Glomerular endothelial cell (primary cell): ENCODE measurements at places on chromosomes 2 and 18. TPM values are rescaled to one million over a fixed set of nuclear protein-coding genes. Genes with fewer than 3 reads are reported as not detected.
A peak's percentile ranks its signal among the peaks of the same experiment; 100 is the strongest.

Gene NLRC4
- not detected in 2 replicates for total RNA-seq

Gene MOCOS
- 1.3 and 1.8 TPM in 2 replicates for total RNA-seq

Gene FAM98A
- total RNA-seq, result 46.6 and 122 TPM in 2 replicates

Gene KCNG2
- total RNA-seq, result not detected in 2 replicates

Gene POTEJ
- not detected in 2 replicates for total RNA-seq

Gene ASXL3
- total RNA-seq, result 0.19 and 0.47 TPM in 2 replicates

Gene TMEM37
- 2.2 and 5.5 TPM in 2 replicates for total RNA-seq

Gene C2orf80
- not detected in 2 replicates for total RNA-seq

Gene SESTD1
- total RNA-seq, result 15.1 and 22.1 TPM in 2 replicates

Gene FEV
- total RNA-seq, result not detected in 2 replicates

DNA sequence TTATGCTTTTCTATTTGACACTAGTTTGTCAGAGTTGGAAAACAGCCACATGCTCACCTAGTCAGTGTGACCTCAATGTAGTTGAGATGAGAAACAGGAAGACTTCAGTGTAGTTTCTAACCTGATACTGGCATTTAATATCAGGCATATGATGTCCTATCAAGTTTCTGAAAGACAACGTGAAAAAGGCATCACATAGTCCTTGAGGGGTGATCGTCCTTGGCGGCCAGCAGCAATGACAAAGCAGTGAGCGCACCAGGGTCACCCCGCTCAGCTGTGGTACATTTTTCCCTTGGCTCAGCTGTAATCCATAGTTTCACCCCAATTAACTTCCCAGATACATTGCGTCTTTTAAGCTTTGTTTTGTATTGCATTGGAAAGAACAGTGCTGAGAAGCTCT, 4.3 kb downstream of the HSPE1 start:
- no peak for DNase-seq

- no peak for DNase-seq
These were observed 23.9 kb upstream of the KCMF1 start for GRCh38 chr2:84947010-84947593.

- peak; percentile 81 for DNase-seq
These were observed 34.9 kb downstream of the C18orf54 start for GRCh38 chr18:54392543-54393023.

DNA sequence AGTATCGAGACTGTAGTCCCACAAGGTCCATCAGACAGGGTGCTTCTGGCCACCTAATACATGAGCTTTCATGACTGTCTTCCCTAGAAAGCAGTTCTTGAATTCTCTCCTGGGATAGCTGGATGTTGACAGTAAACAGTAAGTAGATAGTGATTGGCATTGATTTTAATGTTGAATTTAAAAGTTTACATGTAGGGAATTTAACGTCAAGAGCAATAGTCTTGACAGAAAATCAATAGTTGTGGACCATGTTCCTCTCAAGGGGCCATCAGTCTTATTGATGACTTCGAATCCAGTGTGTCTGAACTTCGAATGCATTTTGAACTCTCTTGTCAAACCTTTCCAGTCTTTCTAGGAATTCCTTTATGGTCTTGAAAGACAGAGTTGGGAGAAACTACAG, 63.9 kb downstream of the ITGB1BP1 start:
- DNase-seq, result no peak

DNA sequence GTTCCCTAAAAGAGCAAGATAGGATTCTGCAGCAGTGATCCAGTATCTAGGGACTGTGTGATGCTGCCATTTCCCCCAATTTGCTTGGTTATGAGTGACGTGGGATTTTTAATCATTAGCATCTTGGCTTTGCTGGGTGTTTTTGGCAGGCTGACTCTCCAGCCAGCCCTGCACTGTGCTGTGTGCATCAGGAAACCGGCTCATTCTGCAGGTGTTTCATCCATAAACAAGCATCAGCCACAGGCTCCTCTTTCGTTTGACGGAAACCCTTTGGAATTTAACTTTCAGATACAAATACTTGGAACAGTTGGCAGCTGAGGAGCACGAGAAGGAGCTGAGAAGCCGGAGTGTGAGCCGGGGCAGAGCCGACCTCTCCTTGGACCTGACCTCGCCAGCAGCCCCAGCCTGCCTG, 135.9 kb downstream of the TPGS2 start:
- DNase-seq, result no peak

GRCh38 chr2:224689539-224689938, 26.6 kb downstream of the CCDC195 start:
- DNase-seq, result no peak

DNA sequence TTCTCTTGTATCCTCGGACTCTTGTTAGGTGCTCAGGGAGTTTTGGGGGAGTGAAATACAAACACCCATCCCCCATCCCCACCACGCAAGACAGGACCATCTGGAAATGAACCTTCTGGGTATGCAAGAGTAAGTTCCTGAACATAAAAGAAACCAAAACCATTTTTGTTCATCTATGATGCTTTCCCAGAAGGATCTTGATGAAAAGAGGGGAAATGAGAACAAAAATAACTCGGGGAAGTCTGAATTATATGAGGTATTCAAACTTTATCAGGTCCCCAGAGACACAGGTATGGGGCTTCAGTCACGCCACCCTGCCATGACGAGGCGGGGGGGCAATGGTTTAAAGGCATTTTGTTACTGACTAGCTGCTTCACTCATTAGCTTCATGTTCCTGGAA, 68.6 kb upstream of the DNMT3A start:
- DNase-seq, result no peak

GRCh38 chr2:567865-568638, 109.2 kb downstream of the TMEM18 start:
- DNase-seq, result no peak

DNA sequence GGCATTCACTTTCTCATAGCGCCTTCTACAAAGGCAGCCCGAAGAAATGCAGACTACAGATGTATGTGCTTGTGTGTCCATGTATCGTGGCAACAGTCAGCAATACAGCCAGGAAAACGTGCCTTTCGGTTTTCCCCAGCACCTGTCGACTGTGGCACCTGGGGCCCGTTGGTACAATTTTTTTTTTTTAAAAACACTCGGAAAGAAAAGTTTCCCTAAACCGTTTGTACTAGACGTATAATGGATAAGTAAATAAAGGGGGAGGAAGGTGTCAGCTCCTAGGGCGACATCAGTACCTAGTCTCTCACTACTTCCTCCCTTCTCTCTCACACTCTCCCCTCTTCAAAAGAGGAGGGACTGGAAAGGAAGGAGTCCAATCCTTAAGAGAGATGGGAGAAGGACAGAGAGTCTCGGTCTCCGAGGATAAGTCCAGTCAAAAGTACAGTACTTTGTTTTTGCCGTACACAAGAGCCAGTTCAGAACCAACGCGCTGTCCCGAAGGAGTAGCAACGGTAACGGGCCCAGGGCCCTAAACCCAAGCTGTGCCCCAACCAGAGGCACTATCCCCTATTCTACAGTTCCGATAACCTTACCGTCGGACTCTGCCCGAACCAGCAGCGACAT, 759 bp downstream of the PPP4R3B start:
- no peak for DNase-seq

DNA sequence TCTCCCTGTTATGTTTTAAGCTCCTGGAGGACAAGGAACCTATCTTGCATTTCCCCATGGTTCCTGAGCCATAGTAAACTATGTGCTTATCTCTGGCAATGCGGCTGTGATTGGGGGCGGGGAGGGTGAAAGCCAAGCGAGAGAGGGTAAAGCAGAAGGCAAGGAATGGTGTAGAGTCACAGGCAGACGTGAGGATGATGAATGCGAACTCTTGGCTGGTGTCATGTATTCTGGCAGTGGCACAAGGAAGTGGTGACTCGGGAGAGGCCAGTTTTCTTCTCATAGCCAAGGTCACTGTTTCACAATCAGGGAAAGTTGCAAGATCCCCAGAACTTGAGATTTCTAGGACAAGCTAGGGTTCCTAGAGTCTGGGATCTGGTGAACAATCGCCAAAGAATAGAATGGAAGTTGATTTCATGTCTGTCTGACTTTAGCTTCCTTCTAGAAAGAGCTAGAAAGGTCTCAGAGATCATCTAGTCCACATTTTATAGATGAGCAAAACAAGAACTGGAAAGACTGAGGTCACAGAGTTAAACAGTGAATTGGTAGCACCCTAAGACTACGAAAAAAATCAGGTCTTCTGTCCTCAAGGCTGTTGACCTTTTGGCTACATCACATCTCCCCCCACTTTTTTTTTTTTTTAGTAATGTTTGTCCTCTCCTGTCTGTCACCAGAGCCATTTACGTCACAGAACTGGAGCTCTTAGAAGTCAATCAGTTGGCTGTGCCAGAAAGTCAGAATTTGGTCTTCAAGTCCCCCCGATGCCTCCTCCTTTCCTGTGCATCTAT, 137.0 kb downstream of the BCL11A start:
- no peak for DNase-seq

- DNase-seq, result no peak
These were observed 2.8 kb downstream of the KYNU start for GRCh38 chr2:142880279-142880678.

DNA sequence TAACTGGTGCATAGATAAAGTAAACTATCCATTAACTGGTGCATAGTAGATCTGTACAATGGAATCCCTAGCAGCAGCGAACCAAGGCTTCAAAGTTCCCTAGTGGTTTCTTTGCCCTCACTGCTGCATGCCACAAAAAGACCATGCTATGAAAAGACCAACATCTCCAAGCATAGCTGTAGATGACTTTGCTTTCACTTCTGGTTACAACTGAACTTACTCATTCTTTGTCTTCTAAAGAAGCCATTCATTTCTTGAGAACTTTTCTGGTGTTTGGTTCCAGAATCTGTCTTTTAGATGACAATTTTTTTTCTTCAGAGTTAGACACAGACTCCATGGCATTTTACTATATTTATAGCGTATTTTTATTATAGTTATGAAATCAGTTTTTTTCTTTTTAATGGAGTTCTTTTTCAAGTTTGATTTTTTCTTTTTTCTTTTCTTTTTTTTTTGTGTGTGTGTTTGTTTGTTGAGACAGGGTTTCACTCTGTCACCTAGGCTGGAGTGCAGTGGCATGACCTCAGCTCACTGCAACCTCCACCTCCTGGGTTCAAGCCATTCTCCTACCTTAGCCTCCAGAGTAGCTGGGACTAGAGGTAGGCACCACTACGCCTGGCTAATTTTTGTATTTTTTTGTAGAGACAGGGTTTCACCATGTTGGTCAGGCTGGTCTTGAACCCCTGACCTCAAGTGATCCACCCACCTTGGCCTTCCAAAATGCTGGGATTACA, 63.6 kb downstream of the SLC35F5 start:
- DNase-seq, result no peak

DNA sequence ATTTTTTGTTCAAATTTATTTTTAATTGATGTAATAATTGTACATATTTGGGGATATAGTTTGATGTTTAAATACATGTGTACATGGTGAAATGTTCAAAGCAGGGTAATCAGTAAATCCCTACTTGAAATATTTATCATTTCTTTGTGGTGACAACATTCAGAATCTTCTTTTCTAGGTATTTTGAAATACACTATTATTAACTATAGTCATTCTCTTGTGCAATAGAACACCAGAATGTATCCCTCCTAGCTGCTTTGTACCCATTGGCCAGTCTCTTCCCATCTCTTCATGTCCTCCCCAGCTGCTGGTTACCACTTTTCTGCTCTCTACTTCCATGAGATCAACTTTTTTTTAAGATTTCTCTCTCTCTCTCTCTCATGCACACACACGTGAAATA, 126.5 kb downstream of the ZNF407 start:
- no peak for DNase-seq

DNA sequence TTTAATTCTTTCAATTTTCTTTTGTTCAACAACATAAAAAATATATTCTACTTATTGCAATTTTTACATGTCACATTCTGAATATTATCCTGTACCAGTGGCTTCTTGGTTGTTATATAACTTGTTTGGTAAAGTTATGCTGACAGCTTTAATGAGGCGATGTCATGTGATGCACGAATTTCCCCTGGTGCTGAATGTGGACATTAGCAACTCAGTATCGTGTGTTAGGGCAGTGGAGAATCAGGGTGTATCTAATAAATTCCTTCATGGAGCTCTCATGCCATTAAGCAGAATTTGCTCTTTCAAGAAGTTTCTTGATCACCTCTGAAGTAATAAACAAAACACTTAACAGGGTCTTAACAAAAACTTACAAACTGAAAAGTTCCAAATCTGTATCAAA, 99.6 kb upstream of the DNMT3A start:
- DNase-seq, result no peak

GRCh38 chr2:216404010-216404618, 8.2 kb upstream of the SMARCAL1 start:
- no peak for DNase-seq

DNA sequence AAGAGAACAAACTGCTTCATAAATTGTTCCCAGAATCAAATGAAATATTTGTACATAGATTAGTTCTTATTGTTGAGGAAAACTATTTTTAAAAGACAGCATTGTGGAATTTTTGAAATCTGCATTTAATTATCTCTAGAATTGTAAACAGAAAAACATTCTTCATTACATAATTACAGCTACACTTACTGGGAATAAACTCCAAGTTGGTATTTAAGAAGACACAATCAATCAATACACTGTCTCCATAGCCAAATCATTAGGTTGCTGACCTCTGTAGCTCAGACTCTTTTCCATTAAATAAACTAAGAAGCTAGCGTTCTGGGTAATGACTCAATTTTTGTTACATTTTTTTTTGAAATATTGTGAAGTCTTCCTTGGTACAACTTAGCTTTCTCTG, 70.2 kb upstream of the PIEZO2 start:
- no peak for DNase-seq

- no peak for DNase-seq
These were observed 14.6 kb downstream of the NBAS start for GRCh38 chr2:15546297-15547098.

GRCh38 chr2:65749545-65749944, 317.1 kb upstream of the SPRED2 start:
- DNase-seq, result no peak

- DNase-seq, result no peak
These were observed 251.6 kb downstream of the BCL2 start for GRCh38 chr18:63067939-63068338.

DNA sequence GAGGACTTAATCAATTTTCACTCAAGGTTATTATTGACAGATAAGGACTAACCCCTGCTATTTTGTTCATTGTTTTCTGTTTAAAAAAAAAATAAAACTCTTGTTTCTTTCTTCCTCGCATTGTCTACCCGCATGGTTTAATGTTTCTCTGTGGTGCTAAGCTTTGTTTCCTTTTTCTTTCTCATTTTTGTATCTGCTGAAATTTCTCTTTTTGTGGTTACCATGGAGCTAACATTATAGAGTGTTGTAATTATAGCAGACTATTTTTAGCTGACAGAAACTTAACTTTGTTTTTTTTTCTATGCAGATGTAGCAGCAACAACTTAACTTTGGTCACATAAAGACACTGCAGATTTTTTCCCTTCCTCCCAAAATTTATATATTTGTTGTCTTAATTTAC, 43.1 kb upstream of the CHN1 start:
- no peak for DNase-seq

GRCh38 chr2:155310589-155310988, 612.1 kb downstream of the KCNJ3 start:
- DNase-seq, result peak; percentile 3

DNA sequence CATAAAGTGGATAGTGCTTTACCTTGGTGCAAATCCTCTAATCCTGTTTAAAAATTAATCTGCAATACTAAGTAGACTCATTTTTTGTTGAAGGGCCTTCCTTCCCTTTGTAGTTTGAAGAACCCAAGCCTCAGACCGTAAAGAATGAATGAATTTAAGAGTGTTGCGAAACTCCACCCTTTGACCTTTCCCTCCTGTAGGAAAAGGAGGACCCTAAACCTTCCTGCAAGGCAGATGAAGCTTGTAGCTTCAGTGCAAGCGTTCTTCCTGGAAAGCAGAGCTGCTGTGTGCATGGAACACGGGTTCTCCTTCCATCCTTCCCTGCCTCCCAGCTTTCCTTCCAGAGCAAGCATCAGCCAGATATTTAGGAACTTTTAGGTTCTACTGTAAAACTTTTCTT, 1.7 kb downstream of the IMPA2 start:
- DNase-seq, result no peak
